ENCODE measurements at places on chromosomes 11 and 22.

GRCh38 chr11:112715056-112715455, 246.2 kb upstream of the NCAM1 start:
- DNase-seq: no peak

- DNase-seq: no peak
Observed at GRCh38 chr11:34154059-34154875, 48.8 kb downstream of the NAT10 start.

GRCh38 chr11:8098879-8099278, 17.9 kb downstream of the TUB start:
- no peak for DNase-seq

GRCh38 chr11:118689503-118689851, 10.0 kb upstream of the TREH start:
- DNase-seq: no peak

DNA sequence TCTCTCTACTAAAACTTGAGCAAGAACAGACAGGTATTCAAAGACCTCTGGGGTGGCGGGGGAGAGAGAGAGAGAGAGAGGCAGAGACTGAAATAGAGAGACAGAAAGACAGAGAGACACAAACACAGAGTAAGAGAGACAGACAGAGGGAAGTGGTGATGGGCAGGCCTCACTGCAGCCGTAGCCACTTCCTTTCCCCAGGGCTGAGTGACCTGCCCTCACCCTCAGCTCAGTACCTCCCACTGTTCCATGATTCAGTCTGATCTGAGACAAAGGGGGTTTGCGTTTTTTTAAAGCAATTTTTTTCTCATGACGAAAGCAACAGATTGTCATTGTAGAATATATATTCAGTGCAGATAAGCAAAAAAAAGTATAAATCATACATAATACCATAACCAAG, 607.9 kb upstream of the B3GAT1 start:
- DNase-seq: no peak

GRCh38 chr11:73446766-73447165, 70.6 kb downstream of the RELT start:
- DNase-seq: no peak

GRCh38 chr22:48268771-48269552, 1506.5 kb downstream of the TBC1D22A start:
- DNase-seq: no peak

DNA sequence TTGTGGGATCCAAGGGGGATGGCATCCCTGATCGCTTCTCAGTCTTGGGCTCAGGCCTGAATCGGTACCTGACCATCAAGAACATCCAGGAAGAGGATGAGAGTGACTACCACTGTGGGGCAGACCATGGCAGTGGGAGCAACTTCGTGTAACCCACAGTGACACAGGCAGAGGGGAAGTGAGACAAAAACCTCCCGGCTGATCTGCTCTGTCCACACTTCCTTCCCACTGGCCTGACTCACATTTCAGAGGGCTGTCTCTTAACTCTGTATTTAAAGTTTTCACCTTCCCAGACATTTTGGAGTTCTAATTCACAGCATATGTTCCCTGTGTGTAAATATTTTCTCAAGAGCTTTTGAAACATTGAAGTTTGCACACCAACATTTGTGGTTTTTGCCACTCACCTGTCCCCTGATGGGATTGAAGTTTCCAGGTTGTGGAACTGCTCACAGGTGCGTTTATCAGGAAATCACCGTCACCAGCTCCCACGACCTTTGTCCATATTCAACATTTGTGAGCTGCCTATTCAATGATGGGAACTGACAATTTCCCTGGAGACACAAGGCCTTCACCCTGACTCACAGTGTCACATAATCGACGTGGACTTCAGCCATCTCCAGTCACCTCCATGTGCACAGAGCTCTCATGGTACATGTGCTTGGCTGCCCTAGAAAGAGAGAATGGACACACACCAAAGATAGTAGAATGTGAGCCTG, 99.2 kb downstream of the VPREB1 start:
- no peak for DNase-seq

- DNase-seq: no peak
Observed at GRCh38 chr22:35587447-35587870, 29.7 kb downstream of the MB start.

DNA sequence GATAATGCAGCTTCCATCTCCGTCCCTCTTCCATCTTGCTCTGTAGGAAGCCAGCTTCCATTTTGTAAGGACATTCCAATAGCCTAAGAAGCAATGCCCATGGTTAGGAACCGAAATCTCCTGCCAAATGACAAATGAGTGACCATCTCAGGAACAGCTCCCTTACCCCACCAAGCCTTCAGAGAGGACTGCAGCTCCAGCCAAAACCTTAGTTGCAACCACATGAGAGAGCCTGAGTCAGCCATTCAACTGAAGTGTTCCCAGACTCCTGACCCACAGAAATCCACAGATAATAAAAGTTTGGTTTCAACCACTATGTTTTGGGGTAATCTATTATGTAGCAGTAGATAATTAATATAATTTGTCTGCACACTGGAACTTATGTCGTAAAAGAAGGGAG, 51.7 kb upstream of the LDLRAD3 start:
- DNase-seq: no peak

- no peak for DNase-seq
Observed at GRCh38 chr11:80320226-80320625, 879.4 kb upstream of the TENM4 start.

DNA sequence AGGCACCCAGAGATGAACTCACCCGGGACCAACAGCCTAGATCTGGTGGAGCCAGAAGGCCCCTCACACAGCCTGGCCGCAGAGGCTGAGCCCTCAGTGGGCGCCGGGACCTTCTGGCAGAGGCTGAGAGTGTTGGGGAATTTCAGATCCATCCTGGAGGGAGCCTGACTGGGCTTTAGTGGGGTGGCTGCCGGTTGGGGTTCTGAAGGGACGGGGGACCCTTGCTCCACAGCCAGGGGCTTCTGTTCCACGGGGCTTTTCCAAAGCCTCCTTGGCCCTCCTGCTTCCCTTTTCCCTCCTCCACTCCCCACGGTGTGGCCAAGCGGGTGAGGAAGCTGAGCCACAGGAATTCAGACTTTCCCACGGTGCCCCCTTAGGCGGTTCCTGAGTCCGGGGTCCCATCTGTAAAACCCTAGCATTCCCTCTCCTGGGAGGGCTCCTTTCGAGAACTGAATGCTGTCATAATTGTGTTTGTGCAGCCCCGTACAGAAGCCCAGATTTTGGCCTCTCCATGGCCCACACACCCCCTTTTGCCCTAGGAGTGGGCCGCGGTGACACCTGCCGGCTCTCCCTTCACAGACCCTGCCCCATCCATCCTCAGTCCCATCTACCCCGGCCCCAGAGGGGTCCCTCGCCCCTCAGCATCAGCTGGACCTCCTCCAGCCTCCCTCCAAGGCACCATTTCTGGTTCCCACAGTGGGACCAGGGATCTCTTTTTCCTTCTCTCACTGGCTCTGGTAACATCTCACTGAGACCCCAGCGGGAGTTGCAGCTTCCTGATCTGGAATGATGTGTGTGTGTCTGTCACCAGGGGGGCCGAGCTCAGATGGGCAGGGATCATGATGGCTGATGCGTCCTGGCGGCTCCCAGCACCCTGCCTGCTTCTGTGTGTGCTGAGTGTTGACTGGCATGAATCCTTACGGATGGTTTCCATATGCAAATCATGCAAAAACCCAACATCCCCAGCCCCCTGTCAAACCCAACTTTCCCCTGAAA, 1048.4 kb downstream of the TBC1D22A start:
- DNase-seq: no peak

GRCh38 chr11:33540427-33540826, 160.2 kb downstream of the C11orf91 start:
- DNase-seq: no peak

GRCh38 chr11:125408311-125408711, 87.8 kb downstream of the FEZ1 start:
- DNase-seq: no peak

GRCh38 chr11:117849781-117850414, 25.4 kb upstream of the FXYD2 start:
- no peak for DNase-seq

- no peak for DNase-seq
Observed at GRCh38 chr11:33063326-33063881, 24.0 kb downstream of the TCP11L1 start.

GRCh38 chr11:111312076-111312475, 13.7 kb downstream of the POU2AF3 start:
- DNase-seq: no peak

- no peak for DNase-seq
Observed at GRCh38 chr11:130159139-130159538, 443 bp upstream of the ST14 start.

DNA sequence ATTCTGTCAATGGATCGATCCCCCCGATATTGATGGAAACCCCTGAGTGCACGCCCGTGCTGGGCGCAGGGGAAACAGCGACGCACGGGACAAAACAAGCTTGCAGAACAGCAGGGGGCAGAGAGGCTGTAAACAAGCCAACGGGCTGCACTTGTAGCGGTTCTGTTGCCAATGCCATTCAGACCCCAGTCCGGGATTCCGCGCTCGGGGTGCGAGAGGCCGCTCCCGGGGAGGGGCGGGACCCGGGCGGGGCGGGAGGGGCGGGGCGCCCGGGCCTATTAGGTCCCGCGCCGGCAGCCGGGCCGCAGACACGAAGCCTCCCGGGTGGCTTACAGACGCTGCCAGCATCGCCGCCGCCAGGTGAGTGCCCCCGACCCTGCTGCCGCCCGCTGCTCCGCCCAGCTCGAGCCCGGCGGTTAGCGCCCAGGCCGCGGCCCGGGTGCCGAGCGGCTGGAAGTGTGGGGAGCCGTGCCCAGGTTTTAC, at the start of gene BIK:
BIK (plus strand) TSS at position 307 of the 483 bp plus-strand sequence. CDS start 13,273 bp downstream, outside the sequence.
- peak; percentile 25 for DNase-seq

DNA sequence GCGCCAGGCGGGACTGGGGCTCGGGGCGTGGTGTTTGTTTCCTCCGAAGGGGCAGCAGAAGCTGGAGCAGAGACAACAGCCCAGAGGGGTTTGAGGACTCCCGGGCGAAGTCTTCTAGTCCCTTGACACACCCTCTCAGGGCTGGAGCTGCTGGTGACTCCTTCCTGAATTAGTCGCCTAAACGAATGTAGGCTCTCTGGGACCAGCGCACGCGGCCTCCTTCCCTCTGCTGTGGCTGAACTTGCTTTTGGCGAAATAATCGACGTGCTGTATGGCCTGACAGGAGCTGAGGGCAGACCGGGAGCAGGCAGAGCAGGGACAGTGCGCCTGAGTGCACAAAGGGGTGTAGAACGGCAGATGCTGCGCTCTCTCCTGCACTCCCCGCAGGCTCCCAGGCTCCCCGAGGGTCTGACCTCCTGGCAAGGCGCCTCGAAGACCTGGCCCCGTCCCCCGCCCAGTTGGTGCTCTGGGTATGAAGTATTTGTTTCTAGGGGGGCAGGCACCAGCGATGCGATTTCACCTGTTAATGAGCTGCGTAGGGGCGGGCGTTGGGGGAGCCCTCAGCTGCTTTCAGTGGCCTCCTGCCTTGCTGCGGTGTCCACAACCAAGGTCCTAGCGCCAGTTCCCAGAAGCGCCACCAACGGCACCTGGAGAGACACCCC, 5.3 kb downstream of the SLC17A6 start:
- DNase-seq: no peak

- no peak for DNase-seq
Observed at GRCh38 chr22:45718391-45718790, 46.8 kb downstream of the ATXN10 start.

GRCh38 chr11:134821422-134821821, 409.4 kb upstream of the B3GAT1 start:
- DNase-seq: no peak

GRCh38 chr11:19502691-19503253, 209.9 kb upstream of the NAV2 start:
- DNase-seq: no peak

GRCh38 chr11:112637876-112638275, 323.3 kb upstream of the NCAM1 start:
- no peak for DNase-seq

DNA sequence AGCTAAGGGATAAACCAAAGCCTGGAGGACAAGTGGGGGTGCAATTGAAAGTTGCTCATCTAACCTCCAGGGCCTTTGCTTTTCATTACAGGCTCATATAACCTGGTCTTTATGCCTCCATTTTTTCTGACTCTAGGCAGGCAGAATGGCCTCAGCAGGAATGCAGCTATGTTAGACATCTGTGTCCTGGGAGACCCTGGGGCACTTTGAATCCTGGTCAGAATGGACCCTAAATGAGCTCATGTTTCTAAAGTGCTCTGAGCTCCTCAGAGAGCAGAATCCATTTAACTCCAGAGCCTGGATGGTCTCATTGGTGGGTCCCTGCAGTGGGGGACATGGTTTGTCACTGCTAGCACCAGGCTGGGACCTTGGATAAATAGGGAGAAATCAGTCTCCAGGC, 177.3 kb downstream of the KIRREL3 start:
- DNase-seq: no peak

GRCh38 chr11:119181677-119182412, 3.4 kb upstream of the NHERF4 start:
- DNase-seq: no peak

- peak; percentile 85 for DNase-seq
Observed at GRCh38 chr11:118930094-118930712, 4.5 kb upstream of the BCL9L start.

DNA sequence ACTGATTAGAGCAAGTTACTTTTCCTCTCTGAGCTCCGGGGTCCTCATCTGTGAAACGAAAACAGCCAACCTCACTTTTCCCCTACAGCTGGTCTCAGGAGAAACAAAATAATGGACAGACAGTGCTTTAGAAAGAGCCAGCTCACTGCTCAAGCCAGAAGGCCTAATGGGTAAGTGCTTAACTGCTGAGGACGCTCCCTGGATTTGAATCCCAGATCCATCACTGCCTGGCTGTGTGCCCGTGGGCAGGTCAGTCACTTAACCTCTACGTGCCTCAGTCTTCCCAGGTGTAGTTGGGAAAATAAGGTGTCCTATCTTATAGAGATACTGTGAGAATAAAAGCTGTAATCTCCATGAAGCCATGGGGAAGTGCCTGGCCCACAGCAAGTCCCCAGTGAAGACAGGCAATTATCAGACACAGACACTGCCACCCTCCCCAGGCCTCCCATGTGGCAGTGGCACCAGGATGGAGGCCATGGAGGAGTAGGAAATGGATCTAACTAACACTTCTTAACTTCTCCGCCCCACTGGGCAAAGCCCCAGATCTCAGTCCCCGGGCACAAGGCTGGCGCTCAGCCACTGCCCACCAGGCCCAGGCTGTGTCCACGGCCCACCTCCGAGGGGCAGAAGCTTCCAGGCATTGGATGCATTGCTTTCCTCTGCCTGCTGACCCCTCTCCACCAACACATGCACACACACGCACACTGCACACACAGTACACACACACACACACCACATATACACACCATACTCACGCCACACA, 9.2 kb downstream of the TP53I11 start:
- no peak for DNase-seq
